ENCODE measurements at places on chromosomes 13 and 19.

- DNase-seq: no peak
These were observed 12.5 kb downstream of the AP2S1 start for GRCh38 chr19:46838160-46838559.

DNA sequence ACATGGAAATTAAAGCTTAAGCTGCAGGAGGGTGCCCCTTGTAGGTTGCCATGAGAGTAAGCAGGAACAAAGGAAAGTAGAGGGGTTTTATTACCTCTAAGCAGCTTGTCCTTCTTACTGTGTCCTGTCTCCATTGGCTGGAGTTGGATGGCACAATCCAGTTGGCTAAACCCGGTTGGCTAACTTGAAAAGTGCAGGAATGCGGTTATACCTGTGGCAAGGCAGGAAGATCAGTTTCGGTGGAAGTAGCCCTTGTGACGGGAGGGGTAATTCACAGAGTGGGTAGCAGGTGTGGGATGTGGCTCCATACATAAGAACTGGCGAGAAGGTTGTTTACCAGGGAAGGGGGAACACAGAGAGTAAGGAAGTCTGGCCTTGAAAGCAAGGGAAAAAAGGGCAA is 3.2 kb downstream of the ZNF726 start:
- DNase-seq: no peak

- DNase-seq: no peak
These were observed 342.7 kb downstream of the TBC1D4 start for GRCh38 chr13:75139291-75139690.

GRCh38 chr19:39031368-39032062 is 834 bp downstream of the FBXO27 start:
- peak; percentile 70 for DNase-seq

- DNase-seq: no peak
These were observed 2.1 kb upstream of the BSG start for GRCh38 chr19:570251-570686.

DNA sequence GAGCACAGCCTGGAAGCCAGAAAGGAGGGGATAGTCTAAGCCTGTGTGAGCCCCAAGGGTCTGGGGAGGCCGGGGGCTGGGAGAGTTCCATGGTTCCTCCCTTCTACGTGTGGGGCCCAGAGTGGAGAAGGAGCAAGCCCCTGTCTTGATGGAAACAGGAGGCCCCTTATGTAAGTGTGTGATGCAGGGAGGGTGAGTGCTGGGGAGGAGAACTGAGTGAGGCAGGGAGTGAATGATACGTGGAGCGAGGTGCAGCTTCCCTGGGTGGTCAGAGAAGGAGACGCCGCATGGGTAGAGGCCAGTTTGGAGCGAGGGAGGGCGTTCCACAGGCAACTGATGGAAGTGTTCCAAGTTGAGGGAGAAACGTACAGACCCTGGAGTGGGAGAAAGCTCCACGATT is 16.0 kb downstream of the MAG start:
- no peak for DNase-seq

GRCh38 chr13:111659842-111660241 is 339.4 kb downstream of the TEX29 start:
- DNase-seq: no peak

DNA sequence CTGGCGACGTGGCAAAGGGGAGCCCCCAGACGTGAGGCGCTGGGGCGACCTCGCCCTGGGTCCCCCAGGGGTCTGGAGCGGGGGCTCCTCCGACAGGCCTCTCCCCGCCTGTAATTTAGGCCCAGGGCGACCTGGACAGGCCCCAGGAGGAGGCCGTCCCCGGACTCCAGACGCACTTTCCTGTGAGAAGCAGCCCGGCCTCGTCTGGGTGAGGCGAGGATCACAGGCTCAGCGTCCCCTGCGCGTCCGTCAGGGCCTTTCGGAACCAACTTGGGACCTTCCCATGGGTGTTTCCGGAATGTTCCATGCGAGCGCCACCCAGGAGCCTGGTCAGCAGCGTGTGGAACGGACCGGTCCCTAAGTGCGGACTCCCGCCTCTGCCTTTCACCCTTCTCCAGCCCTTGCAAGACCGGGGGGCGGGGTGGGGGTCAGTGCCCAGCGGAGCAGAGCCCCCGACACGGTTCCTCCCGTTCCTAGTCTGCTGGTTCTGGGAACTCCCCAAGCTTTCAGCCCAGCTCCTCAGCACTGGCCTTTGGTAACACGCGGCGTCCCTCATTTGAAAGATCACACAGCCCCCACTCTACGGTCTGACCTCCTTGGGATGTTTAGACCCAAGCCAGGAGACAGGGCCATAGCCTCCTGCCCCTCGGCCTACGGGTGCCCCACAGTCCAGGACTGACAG is 1.1 kb upstream of the GRTP1 start:
- DNase-seq: no peak

- DNase-seq: no peak
These were observed 8.4 kb upstream of the DIAPH3 start for GRCh38 chr13:60172111-60172510.

- DNase-seq: no peak
These were observed 80.7 kb upstream of the OLFM4 start for GRCh38 chr13:52947921-52948373.

DNA sequence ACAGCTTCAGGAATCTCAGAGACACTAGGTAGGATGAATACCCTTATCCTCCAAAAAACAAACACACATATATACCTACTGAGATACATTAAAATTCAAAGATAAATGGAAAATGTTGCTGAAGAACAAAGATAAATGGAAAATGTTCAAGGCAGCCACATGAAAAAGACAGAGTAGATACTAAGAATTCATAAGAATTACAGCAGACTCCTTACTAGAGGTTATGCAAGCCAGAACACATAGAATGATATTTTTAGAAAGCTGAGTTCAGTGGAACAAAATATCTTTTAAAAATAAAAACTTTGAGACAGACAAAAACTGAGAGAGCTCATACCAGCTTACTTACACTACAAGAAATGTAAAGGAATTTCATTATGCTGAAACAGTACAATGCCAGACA is 35.6 kb downstream of the UCHL3 start:
- no peak for DNase-seq

DNA sequence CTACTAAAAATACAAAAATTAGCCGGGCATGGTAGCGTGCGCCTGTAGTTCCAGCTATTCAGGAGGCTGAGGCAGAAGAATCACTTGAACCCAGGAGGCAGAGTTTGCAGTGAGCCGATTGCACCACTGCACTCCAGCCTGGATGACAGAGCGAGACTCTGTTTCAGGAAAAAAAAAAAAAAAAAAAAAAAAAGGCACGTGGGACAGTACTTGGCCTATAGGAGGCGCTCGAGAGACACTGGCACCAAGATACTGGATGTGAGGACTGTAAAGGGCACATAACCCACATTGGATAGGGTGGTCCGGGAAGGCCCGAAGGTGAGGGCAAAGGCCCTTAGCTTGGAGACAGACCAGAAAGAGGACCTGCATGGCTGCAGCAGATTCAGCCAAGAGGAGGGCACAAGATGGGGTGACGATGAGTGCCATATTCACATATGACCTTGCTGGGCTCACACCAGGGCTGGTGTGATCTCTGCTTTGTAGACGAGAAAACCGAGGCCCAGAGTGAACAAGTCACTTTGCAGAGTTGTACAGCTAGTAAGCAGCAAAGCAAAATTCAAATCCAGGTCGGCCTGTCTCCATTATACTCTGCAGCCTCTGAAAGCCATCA is 89.4 kb downstream of the DPF1 start:
- DNase-seq: peak; percentile 19

DNA sequence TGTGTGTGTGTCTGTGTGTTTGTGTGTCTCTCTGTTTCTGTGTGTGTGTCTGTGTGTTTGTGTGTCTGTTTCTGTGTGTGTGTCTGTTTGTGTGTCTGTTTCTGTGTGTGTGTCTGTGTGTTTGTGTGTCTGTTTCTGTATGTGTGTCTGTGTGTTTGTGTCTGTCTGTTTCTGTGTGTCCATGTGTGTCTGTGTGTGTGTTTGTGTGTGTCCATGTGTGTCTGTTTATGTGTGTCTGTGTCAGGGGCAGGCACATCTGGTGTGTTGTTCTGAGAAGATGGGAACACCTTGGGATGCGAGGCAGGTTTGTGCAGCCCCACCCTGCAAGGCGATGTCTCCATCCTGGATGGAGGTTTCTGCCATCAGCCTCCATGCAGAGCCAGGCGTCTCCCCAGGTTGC is 275.8 kb upstream of the SOX1 start:
- no peak for DNase-seq

GRCh38 chr13:35478271-35479037 is 2.0 kb upstream of the MAB21L1 start:
- no peak for DNase-seq
